Jurkat, Clone E6-1 (cell line): ENCODE measurements at places on chromosomes 3 and 15.

GRCh38 chr3:196499807-196500524 is 3.6 kb downstream of the RNF168 start:
- no peak for DNase-seq

- no peak for DNase-seq
These were observed 478.7 kb downstream of the FHIT start for GRCh38 chr3:60772584-60772983.

DNA sequence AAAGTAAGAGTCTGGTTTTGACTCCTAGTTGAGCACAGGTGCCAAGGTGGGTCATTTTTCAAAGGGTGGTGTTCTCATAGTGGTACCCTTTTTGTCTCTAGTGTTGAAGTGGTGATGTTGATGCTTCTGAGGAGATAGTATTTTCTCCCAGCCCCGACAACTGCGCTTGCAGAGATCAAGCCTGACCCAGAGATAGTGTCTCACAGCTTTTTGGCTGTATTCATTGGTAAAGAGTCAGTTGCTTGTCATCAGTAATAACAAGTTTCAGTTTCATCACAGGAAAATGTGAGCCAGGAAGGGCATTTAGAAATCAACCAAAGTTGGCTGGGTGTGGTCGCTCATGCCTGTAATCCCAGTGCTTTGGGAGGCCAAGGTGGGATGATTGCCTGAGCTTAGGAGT is 139.3 kb downstream of the NFKBIZ start:
- DNase-seq = no peak

GRCh38 chr3:148084931-148085330 is 612.8 kb upstream of the AGTR1 start:
- DNase-seq = no peak

DNA sequence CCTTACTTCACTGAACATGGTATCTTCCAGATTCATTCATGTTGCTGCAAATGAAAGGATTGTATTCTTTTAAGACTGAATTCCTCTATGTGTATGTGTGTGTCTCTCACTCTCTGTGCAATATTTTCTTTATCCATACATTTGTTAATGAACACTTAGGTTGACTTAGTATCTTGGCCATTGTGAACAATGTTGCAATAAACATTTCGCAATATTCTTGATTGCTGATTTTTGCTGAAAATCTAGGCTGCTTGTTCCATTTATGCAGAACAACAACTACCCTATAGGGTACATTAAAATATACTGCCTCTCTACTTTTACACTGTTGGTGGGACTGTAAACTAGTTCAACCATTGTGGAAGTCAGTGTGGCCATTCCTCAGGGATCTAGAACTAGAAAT is 732.4 kb downstream of the CADM2 start:
- no peak for DNase-seq

GRCh38 chr3:34066328-34066727 is 267.9 kb downstream of the PDCD6IP start:
- no peak for DNase-seq

DNA sequence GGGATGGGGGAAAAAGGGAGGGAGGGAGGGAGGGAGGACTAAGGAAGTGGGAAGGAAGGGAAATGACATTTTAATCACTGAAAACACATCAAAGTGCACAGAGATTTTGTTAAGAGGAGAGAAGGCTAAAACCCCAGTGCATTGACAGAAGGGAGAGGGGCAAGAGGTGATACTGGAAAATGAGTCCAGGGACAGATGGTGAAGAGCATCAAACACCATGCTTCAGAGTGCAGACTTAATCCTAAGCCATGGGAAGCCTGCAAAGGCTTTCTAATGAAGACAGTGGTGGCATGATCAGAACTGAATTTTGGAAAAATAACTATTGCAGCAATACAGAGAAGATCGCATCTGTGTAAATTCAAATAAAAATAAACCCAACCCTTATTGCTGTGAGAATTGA is 41.8 kb downstream of the HGD start:
- DNase-seq = no peak

DNA sequence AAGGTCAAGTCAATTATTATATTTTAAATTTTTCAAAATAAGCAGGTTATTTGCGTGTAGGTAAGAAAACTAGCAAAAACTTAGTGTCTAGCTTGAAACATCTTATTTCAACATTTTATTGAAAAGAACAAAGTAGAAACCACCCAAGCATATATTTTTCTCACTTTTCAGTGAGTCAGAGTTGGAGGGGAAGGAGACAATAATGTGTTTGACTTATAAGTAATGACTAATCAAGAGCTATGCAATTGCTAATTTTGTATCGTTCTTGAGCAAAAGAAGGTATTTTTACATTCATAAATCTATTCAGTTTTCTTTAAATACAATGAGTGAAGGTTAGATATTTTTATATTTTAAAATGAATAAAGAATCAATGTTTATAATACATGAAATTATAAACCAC is 54.4 kb upstream of the P2RY1 start:
- DNase-seq = no peak

GRCh38 chr15:56991017-56991416 is 72.6 kb downstream of the TCF12 start:
- no peak for DNase-seq

- no peak for DNase-seq
These were observed 47.5 kb downstream of the CRYGS start for GRCh38 chr3:186496635-186497034.

DNA sequence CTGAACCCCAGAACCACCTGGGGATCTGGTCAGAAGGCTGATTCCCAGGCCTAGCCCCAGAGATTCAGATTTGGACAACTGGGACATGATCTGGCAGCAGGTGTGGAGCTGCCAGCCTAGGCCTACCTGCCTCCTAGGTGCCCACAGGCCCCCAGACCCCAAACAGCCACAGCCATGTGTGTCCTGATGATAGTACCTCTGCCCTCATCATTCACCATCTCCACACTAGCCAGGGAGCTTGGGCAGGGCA is 34.7 kb downstream of the HMCES start:
- no peak for DNase-seq

- no peak for DNase-seq
These were observed 999.7 kb upstream of the ALCAM start for GRCh38 chr3:104367000-104367399.

DNA sequence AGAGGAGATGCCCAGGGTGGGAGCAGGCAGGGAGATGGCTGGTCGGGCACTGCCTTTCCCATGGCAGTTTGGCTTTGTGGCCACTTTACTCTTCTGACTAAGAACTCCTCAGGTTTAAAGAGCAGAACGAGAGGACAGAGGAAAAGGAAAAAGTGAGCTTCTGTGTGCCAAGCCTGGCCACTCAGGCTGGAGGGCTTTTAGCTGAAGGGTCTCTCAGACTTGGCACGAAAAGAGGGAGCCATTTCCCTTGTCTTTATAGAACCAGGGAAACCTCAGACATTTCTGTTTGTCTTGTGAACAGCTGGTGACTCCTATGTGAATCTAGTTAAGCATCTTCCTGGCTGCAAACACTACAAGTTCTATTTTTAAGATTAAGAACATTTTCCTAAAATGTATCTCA is 23.3 kb upstream of the PSMD6 start:
- no peak for DNase-seq
